ENCODE measurements at places on chromosomes 2 and 18.

DNA sequence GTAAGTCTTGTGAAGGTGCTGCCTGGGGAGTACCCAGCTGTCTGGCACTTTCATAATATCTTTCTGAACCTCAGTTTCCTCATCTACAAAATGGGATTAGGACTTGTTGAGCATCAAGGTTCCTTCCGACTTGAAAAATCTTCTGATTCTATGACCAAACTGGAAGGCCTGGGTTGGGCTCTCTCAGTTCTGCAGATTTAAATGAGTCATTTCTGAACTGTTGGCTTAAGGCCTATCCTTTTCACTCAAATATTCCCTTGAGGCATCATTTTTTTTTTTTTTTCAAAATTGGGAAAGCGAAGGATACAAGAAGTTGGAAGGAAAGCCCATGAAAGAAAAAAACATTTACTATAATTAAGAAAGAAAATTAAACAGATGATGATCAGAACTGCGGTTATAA is 40.8 kb upstream of the CYP1B1 start:
- DNase-seq, result no peak

DNA sequence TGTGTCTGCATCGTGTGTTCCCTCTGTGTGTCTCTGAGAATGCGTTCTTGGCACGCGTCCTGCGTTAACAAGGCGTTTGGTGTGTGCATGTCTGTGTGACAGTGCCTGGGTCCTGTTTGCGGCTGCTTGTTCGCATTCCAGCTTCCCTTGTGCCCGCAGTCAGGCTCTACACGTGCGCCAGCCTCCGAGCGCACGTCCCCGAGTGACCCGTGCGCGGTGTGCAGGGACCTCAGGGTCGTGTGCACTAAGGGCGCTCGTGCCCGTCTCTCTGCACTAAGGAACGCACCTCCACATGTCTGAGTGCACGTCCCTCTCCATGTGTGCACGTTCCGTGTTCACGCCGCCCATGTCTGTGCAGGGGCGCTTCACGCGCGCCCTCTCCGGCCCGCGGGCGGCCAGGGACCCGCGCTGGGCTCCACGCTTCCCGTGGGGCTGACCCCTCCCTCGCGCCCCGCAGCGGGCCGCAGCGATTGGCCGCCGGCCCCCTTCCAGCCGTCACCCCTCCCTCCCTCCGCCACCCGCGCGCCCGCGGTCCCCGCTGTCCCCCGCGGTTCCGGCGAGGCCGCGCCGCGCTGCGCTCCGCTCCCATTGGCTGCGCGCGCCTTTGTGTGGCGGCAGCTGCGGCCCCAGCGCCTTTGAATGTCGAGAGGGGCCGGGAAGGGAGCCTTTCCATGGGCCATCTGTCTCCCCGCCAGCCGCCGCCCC is 229.4 kb downstream of the HAUS1 start:
- DNase-seq, result peak; percentile 13

DNA sequence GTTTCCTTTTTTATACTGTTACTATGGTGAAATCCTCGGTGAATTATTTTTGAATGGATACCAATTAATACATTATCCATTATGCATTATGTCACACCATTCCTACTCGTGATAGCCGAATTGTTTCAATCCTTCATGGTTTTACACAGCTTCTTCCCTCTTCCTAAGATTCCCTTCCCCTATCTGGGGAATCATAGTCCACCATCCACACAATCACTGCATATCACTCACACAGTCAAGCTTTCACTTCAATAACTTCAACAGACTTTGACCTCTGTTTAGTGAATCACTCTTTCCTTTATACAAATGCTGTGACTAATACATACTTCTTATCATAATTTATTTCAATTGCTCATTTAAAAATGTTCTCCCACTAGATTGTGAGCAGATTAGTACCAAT is 1108.1 kb upstream of the LRRTM1 start:
- DNase-seq, result no peak

DNA sequence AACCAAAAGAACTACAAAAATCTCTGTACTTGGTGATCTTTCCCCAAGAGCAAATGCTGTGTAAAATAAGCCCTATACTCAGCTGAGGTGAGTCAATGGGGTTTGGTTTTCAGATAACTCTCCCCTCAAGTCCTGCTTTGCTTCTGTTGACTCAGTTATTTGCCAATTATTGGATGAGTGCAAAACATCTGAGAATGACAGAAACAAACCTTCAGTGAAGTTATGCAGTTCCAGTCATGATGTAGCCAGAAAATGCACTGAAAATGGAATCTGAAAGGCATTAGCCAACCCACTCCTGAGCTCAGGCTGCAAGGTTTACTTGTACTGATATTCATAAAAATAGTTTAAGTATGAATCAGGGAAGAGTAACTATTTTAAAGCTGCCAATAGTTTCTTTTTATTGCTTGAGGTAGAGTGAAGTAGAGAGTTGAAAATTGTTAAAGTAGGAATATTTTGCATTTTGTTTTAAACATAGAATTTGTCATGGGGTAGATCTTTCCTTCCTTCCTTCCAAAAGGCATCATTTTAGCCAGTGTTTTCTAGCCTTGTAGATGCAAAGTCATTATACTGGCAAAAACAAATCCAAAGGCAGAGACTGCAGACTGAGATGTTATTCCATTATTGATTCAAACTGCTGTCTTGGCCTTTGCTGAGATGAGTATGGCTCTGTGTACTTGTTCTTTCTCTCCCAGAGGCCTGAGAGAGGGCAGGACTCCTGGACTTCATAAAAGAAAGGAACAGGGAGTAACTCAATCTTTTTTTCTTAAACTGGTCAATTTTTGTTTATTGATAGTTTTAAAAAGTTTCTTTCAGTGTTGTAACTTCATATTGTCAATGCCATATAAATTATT is 215.3 kb downstream of the RND3 start:
- DNase-seq, result no peak

GRCh38 chr2:44120428-44120827 is 48.2 kb upstream of the PPM1B start:
- no peak for DNase-seq

GRCh38 chr2:205427112-205427511 is 255.2 kb upstream of the NRP2 start:
- no peak for DNase-seq

GRCh38 chr2:123648016-123648415 is 377.1 kb upstream of the CNTNAP5 start:
- no peak for DNase-seq

DNA sequence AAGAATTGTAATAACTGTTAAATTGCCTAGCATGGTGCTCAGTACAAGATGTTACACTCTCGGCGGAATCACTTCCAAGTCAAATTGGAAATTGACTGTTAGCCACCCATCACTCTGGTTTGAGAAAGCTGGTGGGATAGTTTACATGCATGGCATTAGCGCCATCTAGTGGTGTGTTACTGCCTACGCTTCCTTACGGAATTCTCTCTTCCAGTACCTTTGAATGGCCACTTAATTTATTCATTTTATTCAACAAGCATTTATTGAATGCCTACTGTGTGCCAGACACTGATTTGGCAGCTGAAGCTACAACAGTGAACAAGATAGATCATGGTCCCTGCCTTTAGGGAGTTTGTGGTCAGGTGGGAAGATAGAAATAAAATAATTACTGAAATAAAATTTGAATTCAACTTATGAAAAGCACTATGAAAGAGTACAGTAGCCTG is 171.2 kb downstream of the TMEM247 start:
- peak; percentile 93 for DNase-seq

- DNase-seq, result no peak
Measured at GRCh38 chr2:44848026-44848425, 93.5 kb upstream of the SIX3 start.

- DNase-seq, result no peak
Measured at GRCh38 chr2:86284401-86284841, 53.0 kb downstream of the REEP1 start.

DNA sequence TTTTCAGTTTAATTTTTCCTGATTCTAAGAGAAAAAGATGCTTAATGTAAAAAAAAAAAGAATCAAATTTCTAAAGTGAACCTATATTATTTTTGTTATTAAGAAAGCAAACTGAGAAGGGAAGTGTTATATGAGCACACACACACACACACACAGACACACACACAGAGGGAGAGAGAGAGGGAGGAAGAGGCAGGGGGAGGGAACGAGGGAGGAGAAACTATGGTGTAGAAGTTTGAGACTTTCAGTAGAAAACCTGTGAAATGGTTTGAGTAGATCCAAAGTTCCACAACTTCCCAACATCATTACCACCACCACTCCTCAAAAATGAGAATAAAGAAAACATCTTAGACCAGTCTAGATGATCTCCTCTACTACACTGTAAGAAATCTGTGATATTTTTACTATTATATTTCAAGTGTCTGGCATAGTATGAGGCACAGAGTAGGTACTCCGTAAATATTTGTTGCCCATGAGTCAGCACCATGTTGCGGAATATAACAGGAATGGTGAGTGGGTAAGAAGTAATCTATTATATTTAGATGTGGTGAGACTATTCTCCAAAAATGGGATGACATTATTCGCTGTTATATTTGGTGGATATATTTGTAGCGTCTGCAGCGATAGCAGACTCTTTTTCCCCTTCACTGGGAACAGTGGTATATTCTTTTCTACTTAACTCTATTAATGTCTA is 149.4 kb upstream of the DNMT3A start:
- no peak for DNase-seq

GRCh38 chr2:179932786-179933185 is 71.4 kb upstream of the ZNF385B start:
- DNase-seq, result no peak
